Hindlimb muscle (tissue), 1 donor: ENCODE measurements at places on chromosomes 11 and 22.

DNA sequence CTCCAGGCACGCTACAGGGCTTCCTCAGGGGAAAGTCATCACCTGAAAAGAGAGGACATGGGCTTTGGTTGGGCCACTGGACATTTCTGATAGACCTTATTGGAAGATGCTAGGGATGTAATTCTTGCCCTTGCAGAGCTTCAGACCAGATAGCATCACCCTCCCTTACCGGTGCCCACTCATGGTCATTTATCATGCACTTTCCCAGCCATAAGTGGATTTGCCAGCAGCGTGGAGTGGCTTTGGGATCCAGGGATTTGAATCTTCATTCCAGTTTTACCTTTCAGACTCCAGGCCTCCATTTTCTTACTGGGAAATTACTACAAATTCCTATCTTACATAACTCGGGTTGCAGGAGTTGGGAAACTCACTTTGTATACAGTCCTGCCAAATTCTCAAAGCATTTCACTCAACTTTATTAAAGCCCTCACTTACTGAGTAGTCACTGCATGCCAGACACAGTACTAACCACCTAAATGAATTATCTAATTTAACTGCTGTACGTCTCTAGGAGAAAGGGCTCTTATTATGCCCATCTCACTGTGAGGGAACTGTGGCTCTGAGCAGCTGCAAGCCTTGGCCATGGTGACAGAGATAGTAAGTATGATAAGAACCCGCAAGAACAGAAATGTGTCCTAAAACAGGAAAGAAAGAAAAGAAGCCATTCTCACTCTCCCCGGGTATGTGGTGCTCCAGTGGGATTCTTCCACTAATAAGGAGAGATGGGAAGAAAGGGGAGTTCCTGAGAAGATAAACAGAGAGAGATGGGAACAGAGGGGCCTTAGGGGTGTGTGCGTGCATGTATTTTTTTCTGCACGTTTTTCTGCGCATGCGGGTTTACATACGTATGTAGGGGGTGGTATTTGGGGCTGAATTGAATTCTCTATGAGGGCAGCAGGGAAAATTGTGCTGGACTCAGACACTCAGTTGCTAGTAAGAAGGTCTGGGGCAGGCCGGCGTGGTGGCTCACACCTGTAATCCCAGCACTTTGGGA, 9.7 kb downstream of the CHRM1 start:
- DNase-seq, result no peak

DNA sequence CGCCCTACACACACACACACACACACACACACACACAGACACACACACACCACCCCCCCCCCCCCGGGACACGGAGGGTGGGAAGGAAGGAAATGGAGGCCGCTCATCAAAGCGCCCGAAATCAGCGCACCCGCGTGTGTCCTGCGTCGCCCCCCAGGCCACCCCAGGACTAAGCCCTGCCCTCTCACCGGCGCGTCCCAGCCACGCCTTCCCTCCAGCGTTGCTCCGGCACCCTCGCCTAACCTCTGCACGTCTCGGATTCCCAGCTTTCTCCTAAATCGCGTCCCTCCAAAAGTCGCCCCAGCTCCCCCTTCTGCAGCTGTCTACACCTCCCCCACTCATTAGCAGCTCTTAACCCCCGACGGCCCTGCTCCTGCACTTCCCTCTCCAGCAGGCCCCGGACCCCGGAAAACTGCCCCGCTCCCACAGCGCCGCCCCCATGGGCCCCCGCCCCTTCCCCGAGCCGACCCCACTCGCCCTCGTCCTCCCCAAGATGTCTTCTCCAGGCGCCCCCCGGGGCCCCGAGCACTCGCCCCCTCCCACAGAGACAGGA, 557 bp downstream of the PACSIN2 start:
- DNase-seq, result peak; percentile 47

DNA sequence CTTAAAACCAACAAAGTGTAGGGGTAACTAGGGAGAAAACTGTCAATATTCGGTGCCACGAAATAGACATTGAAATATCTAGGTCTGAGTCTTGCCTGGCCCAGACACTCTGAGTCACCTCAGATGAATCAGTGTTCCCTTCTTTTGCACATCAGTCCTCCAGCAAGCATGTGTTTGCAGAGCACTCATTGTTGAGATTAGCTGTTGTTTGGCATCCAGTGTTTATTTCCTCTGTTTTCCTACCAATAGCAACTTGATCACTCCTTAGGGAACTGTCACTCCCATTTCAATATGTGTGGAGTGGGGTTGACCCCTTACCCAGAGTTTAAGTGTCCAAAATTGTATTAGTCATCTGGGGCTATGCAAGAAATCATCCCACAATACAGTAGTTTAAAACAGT, 4.7 kb upstream of the ASCC2 start:
- DNase-seq, result peak; percentile 50

GRCh38 chr22:35621451-35621850, 4.3 kb upstream of the MB start:
- no peak for DNase-seq

DNA sequence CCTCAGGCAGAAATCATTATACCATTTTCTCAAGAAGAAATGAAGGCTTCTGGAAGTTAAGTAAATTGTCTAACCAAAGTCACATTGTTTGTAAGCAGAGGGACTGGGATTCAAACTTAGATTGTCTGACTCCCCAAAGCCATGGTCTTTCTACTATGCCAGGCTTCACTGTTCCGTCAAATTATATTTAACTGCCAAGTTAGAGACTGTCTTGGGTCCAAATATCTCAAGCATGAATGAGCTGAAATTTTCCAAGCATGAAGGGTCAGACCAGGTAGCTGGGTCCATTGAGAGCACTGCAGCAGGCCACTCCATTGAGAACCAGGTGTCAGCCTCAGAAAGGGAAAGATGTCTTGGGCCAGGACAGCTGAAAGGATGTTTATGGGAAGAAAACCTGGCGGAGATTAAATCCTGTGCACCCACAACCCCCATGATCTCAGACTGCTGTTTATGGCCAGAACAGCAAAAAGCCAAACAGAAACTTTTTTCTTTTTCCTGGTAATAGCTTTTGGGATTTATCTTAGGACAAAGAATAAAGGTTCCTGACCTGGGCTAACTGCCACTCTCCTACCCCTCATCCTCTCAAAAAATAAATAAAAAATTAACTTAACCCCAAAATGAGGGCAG, 612.3 kb downstream of the INSC start:
- DNase-seq, result no peak

GRCh38 chr11:119015054-119015611, 3.0 kb downstream of the RPS25 start:
- no peak for DNase-seq

GRCh38 chr22:41565403-41566054, 4.7 kb downstream of the CSDC2 start:
- DNase-seq, result no peak

GRCh38 chr11:779955-780532, 2.8 kb upstream of the GATD1 start:
- DNase-seq, result no peak

- no peak for DNase-seq
Measured at GRCh38 chr11:67435031-67435726, 2.3 kb downstream of the PTPRCAP start.

DNA sequence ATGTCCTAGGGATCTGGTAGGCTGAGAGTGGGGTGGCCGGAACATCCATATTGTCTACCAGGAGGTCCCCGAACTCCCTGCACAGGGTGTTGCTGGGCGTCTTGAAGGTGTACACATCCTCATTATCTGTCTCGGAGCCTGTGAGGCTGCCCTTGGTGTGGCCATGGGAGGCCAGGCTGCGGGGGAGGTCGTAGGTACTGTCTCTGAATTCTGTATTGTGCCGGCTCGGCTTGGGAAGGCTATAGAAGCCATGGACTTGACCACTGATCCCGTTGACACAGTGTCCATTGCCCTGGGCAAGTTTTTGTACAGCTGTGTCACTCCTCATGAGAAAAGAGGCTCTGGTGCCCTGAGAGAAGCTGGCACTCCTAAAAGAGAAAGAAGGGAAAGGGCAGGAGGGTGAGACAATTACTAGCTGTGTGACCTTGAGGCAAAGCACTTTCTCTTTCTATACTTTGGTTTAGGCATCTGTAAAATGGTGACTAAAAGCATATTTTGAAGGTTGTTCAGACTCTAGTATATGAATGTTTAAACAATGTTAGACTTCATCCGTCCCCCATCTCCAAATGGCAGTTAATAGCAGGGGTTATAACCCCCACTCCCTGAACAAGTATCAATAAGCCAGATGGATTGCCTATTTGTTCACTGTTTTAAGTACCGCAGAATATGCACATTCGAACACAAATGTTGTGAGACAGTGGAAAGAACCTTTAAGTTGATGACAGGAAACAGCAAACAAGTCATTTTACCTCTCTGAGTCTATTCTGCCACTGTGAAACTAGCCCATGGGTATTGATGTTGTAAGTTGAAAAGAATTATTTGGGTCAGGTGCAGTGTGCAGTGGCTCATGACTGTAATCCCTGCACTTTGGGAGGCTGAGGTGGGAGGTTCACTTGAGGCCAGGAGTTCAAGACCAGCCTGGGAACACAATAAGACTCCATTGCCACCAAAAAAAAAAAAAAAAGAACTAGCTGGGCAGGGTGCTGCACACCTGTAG, 38.3 kb downstream of the USP35 start:
- no peak for DNase-seq

DNA sequence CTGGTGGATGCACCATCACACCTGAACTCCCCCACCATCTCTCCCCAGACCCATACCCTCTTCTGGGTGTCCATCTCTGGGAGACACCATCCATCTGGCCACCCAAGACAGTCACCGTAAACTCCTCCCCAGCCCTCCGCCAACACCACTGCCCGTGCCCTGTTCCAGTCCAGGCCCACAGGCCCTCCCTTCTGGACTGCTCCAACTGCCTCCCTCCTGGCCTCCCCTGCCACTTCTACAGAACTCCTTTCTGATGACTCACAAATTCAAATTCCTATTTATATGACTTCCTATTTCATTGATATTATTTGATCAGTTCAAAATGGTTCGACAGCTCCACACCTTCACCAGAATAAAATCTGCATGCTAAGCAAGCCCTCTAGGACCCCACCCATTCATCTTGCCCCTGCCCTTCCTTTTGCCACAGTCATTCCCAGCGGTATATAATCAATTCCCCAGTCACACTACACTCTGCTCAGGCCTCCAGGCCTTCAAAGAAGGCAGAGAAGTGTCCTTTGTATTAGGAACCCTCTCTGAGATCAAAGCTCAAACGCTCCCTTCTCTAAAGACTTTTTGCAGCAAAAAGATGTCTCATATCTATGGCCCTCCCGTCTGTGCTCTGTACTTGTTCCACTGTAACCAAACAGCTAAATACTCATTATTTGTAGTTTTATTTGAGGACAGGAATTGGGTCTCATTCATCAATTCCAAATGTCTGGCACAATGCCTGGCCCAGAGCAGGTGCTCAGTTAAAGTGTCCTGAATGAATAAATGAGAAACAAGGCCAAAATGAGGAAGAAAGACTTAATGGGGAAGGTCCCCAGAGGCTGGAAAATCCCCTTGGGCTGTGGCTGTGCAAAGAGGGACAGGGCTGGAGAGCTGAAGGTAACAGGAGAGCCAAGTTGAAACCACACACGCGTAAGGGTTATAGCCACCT, 29.0 kb downstream of the MYH9 start:
- no peak for DNase-seq

DNA sequence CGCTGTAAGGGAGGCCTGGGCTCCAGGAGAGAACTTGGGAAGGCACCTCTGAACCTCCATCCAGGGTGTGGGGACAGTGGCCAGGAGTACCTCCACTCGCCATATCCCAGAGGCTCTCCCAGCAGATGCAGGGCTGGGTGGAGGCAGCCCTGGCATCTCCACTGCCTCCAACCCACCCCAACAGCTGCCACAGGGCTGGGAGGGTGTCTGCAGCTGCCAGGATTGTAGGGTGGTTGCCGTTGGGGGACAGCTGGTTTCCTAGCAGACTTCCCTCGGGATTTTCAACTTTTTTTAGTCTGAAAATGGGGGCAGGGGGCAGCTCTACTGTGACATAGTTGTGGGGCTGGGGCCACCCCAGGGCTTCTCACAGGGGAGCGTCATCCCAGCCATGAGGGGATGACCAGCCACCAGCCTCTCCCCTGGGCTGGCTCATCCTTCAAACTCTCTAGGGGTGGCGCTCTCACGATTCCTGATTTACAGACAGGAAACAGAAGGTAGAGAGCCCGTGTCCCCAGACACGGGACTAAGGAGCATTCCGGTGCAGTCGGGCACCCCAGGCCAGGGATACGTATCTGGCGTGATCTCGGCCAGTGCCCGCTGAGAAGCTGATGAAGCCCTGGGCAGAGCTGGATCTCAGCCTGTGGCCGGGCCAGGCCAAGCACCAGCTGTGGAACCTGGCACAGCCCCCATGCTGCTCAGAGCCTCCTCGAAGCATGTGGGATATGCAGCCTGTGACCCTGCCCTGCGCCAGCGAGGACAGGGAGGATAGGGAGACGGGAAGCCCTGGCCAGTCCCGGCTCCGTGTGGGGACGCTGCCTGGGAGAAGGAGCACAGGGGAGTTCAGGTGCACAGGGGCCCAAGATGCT, 9.9 kb downstream of the PRR5 start:
- DNase-seq, result no peak

DNA sequence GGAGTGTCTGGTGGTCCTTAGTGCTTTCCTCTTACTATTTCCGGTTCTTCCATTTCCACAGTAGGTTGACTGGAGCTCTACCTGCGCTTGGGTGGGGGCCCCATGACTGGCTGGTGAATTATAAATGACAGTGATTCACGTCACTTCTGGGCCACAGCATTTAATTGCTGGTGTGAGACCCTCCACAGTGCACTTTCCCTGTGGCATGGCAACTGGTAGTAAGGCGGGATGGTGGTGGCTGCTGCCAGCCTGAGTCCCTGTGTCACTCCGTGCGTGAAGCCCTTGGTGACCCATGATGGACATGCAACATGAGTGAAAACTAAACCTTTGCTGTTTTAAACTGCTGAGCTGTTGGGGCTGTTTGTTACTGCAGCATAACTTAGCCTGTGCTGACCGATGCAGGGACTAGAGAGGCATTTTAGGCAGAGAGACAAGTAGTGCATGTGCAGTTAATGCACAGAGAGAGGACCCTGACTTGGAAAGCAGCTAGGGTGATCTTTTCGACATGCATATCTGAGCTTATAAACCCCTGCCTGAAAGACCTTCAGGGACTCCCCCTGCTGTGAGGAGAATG, 3.1 kb downstream of the PRDM11 start:
- no peak for DNase-seq

DNA sequence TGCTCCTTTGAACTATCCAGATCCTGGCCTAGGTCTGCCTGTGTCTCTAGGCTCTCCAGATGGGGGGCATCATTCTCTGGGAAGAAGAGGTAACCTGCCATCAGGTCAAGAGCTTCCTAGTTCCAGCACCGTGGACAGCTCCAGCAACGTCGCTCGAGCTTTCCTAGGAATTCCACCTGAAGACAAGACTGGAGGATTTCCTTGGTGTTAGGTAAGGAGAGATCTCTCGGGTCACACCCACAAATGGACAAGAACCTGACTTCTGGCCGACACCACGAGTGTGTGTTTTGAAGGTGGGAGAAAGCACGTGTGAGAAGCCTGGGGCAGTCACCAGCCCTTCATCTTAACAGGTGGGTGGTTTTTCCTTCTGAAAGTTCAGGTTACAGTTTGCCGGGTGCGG, 1.2 kb downstream of the PRG3 start:
- no peak for DNase-seq

- no peak for DNase-seq
Measured at GRCh38 chr11:102966011-102966410, 10.5 kb upstream of the MMP13 start.
